ENCODE measurements at places on chromosomes 3 and 15.

DNA sequence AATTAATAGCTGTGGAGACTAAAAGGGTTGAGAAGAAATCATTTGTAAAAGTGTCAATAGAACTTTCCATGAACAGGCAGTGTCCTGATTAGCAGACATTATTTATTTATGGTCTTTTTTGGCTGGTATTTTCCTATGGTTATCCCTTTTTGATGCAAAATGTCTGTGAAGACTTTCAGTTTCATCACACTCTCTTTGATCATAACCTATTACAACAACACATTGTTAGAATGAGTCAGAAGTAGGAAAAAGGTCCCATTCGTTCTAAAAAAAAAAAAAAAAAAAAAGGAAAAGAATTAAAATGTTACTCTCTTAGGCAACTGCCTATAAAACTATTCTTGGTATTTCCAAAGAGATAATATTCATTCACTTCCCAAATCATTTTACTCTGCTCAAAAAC lies 62.1 kb downstream of the SLC49A4 start:
- no peak overlapping the region for H3K4me3 ChIP-seq
- H3K36me3 ChIP-seq: no peaks in the 10 kb centered on the region
- H3K27ac ChIP-seq: no peak overlapping the region
- H3K27me3 ChIP-seq: no peaks in the 10 kb centered on the region

- H3K36me3 ChIP-seq: peaks cover 4% of the 10 kb centered on the region
- H3K27ac ChIP-seq: no peak overlapping the region
- H3K4me1 ChIP-seq: peaks cover 9% of the 10 kb centered on the region
- no peak overlapping the region for H3K4me3 ChIP-seq
- H3K27me3 ChIP-seq: no peaks in the 10 kb centered on the region
Observed at GRCh38 chr3:188791311-188791710, 380.5 kb upstream of the TPRG1 start.

DNA sequence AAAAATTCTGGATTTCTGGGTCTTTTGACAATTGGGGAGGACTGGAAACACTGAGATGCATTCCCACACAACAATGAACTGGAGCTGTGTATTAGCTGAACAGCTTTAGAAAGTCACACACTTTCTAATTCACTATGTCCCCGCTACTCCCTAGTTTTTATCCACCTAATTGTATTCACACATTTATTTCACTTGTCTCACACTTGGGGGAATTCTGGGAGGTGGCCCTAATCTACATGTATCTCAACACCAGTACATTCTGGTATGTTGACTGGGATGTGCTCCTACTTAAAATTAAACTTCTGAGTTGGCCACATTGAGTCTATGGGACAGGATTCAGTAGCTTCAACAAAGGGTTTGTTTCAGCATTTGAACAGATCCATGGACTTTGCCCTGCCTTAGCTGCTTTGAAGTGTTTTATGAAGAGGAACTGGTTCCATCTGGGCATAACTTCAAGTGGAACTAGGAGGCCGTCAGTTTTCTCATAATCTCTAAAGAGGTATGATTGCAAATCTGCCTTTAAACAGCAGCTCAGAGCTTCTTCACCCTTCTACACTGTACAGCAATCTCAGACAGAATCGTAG lies 106.5 kb upstream of the CMC1 start:
- H3K27me3 ChIP-seq: no peaks in the 10 kb centered on the region
- no peak for DNase-seq
- H3K4me1 ChIP-seq: no peaks in the 10 kb centered on the region
- H3K27ac ChIP-seq: no peak overlapping the region

DNA sequence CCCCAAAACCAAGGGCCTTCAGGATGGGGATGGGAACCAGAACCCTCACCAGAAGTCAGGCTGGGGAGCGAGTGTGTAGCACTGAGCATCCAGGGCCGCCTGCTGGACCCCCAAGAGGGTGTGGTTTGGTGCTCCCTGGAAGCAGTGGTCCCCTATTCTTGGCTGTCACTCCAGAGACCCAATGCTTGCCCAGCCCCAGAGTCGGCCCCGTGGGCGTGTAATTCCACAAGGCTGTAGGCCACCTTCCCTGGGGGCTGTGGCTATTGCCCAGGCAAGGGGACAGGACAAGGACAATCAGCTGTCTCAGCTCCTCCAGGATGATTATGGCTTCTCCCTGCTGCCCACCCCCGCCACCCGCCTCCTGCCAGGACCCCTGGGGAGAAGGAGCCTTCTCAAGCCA lies 14.5 kb downstream of the IGDCC3 start:
- no peaks in the 10 kb centered on the region for H3K4me1 ChIP-seq
- H3K27me3 ChIP-seq: no peaks in the 10 kb centered on the region
- no peak for DNase-seq
- H3K4me3 ChIP-seq: no peak overlapping the region
- H3K36me3 ChIP-seq: no peaks in the 10 kb centered on the region
- no peak overlapping the region for H3K27ac ChIP-seq

GRCh38 chr15:73034221-73034620 lies 18.0 kb upstream of the NEO1 start:
- H3K4me1 ChIP-seq: no peaks in the 10 kb centered on the region
- H3K27ac ChIP-seq: no peak overlapping the region
- H3K27me3 ChIP-seq: no peaks in the 10 kb centered on the region
- no peak for DNase-seq
- H3K36me3 ChIP-seq: no peaks in the 10 kb centered on the region

- DNase-seq: no peak
- H3K27me3 ChIP-seq: no peaks in the 10 kb centered on the region
- H3K4me1 ChIP-seq: no peaks in the 10 kb centered on the region
- no peak overlapping the region for H3K27ac ChIP-seq
- H3K36me3 ChIP-seq: no peaks in the 10 kb centered on the region
Observed at GRCh38 chr15:57792724-57793449, 86.4 kb downstream of the POLR2M start.

DNA sequence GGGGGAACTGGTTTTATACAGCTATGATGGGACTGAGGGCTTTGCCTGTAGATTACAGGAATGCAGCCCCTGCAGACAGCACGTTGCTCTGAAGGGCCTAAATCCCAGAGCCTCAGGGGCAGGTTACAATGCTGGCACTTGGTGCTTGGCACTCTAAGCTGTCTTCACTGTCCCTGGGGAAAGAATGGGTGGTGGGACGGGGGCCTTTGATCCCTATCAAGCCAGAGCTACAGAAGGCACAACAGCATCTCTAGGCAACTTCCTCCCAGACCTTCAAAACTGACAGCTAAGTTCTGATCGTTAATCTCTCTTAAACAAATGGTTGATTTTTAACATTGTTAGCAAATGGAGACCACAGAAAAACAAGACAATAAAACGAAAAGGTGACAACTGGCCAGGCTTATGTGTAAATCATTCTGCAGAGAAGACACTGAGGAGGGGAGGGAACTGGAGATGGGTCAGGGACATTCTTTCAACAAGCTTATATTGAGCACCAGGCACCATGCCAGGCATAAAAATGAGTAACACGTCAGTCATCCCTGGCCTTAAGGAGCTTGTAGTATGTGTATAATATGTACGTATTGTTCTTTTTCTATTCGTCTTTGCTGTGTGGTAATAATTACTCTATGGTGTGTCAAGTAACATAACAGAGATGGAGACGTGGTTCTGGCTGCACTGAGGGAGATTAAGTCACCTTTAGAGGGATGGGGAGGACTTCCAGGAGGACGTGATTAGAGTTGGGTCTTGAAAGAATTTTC lies 49.1 kb downstream of the CA12 start:
- no peaks in the 10 kb centered on the region for H3K27me3 ChIP-seq
- no peaks in the 10 kb centered on the region for H3K4me1 ChIP-seq
- no peak for DNase-seq
- H3K4me3 ChIP-seq: no peak overlapping the region
- no peak overlapping the region for H3K27ac ChIP-seq
- H3K36me3 ChIP-seq: no peaks in the 10 kb centered on the region

- H3K36me3 ChIP-seq: no peaks in the 10 kb centered on the region
- H3K27me3 ChIP-seq: no peaks in the 10 kb centered on the region
- no peak for DNase-seq
Observed at GRCh38 chr3:146966124-146966523, 361.0 kb upstream of the PLSCR5 start.

DNA sequence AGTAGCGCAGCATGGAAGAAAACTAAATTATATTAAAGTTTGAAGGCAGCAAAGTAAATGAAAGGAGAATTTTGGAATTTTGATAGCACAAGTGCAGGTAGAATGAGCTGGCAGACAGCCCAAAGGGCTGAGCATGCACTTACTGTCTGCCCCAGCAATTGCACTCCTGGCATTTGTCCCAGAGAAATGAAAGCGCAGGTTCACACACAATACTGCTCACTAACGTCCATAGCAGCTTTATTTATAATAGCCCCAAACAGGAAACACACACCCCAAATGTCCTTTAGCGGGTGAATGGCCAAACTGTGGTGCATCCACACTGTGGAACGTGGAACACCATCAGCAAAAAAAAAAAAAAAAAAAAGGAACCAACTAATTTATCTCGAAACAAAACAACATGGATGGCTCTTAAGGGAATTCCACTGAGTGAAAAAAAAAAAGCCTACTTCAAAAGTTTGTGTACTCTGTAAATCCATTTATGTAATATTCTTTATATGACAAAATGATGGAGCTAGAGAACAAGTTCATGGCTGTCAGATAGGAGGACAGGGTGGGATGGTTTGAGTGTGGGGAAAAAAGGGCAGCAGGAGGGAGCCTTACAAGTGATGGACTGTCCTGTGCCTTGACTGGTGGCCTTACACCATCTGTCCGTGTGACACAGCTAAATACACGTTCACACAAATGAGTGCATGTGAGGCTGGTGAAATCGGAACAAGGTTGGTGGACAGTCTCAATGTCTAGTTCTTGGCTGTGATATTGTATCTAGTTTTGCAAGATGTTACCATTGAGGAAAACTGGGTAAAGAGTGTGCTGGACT lies 6.0 kb upstream of the TM2D3 start:
- peaks cover 26% of the 10 kb centered on the region for H3K36me3 ChIP-seq
- H3K27me3 ChIP-seq: no peaks in the 10 kb centered on the region
- H3K4me3 ChIP-seq: no peak overlapping the region
- H3K27ac ChIP-seq: no peak overlapping the region
- no peaks in the 10 kb centered on the region for H3K4me1 ChIP-seq
- no peak for DNase-seq

DNA sequence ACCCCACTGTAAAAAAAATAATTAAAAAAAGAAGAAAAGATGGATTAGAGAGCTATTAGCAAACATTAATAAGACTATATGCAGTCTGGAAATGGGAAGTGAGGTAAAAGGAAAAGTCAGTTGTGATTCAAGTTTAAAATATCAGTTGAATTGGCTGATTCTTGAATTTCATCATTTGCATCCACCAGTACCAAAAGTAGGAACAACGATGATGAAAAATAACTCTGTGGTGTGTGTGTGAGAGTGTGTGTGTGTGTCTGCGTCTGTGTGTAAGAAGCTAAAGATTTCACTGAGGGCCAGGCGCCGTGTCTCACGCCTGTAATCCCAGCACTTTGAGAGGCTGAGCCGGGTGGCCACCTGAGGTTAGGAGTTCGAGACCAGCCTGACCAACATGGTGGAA lies 56.0 kb upstream of the SLC4A7 start:
- DNase-seq: no peak
- no peak overlapping the region for H3K27ac ChIP-seq
- H3K4me3 ChIP-seq: no peak overlapping the region
- H3K36me3 ChIP-seq: no peaks in the 10 kb centered on the region

- no peaks in the 10 kb centered on the region for H3K27me3 ChIP-seq
- no peak for DNase-seq
- H3K4me1 ChIP-seq: no peaks in the 10 kb centered on the region
- H3K27ac ChIP-seq: no peak overlapping the region
- no peak overlapping the region for H3K4me3 ChIP-seq
- no peaks in the 10 kb centered on the region for H3K36me3 ChIP-seq
Observed at GRCh38 chr3:145776782-145777408, 384.1 kb downstream of the PLOD2 start.

GRCh38 chr3:116280130-116280740 lies 165.1 kb downstream of the LSAMP start:
- no peak overlapping the region for H3K4me3 ChIP-seq
- H3K27me3 ChIP-seq: no peaks in the 10 kb centered on the region
- H3K4me1 ChIP-seq: no peaks in the 10 kb centered on the region
- H3K27ac ChIP-seq: no peak overlapping the region
- no peak for DNase-seq
- no peaks in the 10 kb centered on the region for H3K36me3 ChIP-seq

GRCh38 chr15:88391700-88392099 lies 75.5 kb downstream of the MRPL46 start:
- H3K4me1 ChIP-seq: no peaks in the 10 kb centered on the region
- no peak for DNase-seq
- no peaks in the 10 kb centered on the region for H3K27me3 ChIP-seq
- no peak overlapping the region for H3K27ac ChIP-seq
- no peak overlapping the region for H3K4me3 ChIP-seq
- no peaks in the 10 kb centered on the region for H3K36me3 ChIP-seq

DNA sequence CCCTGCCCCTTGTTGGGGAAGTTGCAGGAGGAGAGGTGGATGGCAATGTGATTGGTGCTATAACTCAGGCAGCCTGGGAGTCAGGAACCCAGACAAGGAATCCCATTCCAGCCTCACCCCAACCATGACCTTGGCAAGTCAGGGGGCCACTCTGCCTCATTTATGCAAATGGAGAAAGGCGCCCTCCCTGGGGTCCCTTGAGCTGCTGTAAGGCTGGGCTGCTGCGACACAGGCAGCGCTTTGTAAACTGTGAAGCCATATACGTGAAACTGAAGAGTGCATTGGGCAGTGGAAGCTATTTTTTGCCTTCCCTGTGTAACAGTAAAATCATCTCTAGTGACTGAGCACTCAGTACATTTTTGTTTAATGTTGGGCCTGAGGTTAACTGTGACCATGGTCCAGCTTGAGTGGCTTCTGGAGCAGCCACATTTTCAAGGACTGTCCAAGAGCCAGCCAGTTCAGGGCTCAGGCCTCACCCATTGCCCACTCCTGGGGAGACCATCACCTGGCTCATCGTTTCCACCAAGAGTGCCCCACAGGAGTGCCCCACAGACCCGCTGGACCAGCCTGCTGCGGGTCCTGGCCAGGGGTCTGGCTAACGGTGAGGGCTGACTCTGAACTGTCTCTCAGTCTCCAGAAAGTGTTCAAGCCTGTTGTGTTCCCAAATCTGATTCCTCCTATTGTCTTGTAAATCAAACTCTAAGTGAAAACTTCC lies 27.9 kb downstream of the KIF7 start:
- H3K36me3 ChIP-seq: no peaks in the 10 kb centered on the region
- no peaks in the 10 kb centered on the region for H3K27me3 ChIP-seq
- H3K4me1 ChIP-seq: no peaks in the 10 kb centered on the region
- no peak for DNase-seq
- no peak overlapping the region for H3K4me3 ChIP-seq
- H3K27ac ChIP-seq: no peak overlapping the region

DNA sequence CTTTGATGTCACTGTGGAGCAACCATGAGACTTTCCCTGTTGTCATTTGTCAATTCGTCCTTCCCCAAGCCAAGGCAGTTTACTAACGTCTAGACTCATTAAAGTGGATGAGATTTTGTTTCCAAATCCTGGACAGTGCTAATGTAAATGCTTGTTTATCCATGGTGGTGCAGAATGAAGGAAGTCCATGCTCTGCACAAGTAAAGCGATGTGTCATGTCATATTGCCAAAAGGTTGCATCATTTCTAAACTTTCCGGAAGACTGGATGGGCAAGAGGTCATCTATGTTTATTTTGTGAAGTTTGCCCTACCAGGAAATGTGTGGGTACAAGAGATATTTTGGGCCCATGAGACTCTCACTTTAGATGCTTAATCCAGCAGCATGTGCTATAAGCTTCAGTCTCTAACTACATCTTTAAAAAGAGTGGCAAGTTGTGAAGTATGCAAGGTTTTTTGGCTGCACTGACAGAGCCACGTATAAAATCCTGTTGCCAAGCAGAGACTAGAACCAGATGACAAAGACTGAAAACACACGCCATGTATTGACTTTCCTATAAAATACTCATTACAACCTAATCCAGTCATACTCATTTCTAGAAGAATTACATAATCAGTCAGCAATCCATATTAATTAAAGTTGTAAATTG lies 72.1 kb upstream of the FNDC3B start:
- no peak for DNase-seq
- H3K27ac ChIP-seq: no peak overlapping the region
- H3K27me3 ChIP-seq: no peaks in the 10 kb centered on the region
- H3K4me3 ChIP-seq: no peak overlapping the region
